Esophagus squamous epithelium (tissue), 5 donors: ENCODE measurements at places on chromosomes 3 and 15. TPM values are rescaled to one million over a fixed set of nuclear protein-coding genes. Genes with fewer than 3 reads are reported as not detected.

- no peaks in the 10 kb centered on the region for H3K36me3 ChIP-seq
- H3K4me1 ChIP-seq, result no peaks in the 10 kb centered on the region
- no peaks in the 10 kb centered on the region for H3K27me3 ChIP-seq
- DNase-seq, result no peak
- H3K27ac ChIP-seq, result no peak overlapping the region
Observed at GRCh38 chr3:83426300-83426699, 1532.5 kb upstream of the CADM2 start.

The PEAK1 gene
- 14.0 TPM for total RNA-seq

GRCh38 chr15:40379853-40380252 is 2.7 kb upstream of the KNSTRN start:
- H3K4me1 ChIP-seq, result peaks cover 40% of the 10 kb centered on the region
- H3K27ac ChIP-seq, result peak overlapping the region; percentile 46
- no peak for DNase-seq
- no peaks in the 10 kb centered on the region for H3K36me3 ChIP-seq
- no peak overlapping the region for H3K4me3 ChIP-seq

- peak overlapping the region; percentile 87 for H3K4me3 ChIP-seq
- no peaks in the 10 kb centered on the region for H3K36me3 ChIP-seq
- DNase-seq, result no peak
- H3K27me3 ChIP-seq, result no peaks in the 10 kb centered on the region
Observed at GRCh38 chr3:194688200-194688740, 2.6 kb downstream of the FAM43A start.

DNA sequence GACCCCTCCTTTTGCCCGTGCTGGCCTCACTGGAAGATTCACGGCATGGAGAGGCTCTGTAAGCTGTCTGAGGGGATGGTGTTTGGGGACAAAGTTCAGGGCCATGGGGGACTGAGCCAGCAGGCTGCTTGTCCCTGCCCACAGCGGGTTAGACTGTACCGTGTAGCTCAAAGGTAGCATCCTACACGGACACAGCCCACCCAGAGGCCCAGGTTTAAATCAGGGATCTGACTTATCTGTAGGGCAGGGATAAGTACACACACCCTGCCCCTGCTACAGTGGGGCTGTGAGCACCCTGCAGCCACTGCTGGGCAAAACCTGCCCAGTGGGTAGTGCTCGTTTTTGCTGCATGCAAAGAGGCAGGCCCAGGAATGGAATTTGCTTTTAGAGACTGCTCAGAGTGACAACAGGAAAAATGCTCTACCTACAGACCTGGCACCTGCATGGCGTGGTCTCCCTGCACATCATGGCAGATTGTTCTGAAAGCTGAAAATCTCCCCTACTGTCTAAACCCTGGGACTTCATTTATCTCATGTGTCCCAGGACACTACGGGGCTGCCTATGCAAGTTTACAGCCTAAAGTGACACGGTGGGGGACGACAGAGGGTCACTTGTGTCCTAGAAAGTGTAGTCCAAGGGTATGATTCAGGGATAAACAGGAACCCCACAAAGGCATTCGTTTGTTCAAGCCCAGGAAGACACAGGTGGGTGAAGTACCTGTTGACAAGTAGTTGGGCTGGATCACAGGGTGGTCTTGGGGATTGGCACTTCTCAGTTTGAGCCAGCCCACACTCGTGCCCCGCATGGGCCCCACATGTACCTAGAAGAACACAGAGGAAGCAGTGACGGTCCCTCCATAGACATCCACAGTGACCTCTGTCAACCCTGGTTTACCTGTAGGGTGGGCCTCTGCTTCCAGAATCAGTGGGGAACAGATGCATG is 27.7 kb downstream of the CHDH start:
- peaks cover 18% of the 10 kb centered on the region for H3K27me3 ChIP-seq
- H3K27ac ChIP-seq, result no peak overlapping the region
- peaks cover 3% of the 10 kb centered on the region for H3K4me1 ChIP-seq
- no peaks in the 10 kb centered on the region for H3K36me3 ChIP-seq

The ANKUB1 gene
- not detected for total RNA-seq

DNA sequence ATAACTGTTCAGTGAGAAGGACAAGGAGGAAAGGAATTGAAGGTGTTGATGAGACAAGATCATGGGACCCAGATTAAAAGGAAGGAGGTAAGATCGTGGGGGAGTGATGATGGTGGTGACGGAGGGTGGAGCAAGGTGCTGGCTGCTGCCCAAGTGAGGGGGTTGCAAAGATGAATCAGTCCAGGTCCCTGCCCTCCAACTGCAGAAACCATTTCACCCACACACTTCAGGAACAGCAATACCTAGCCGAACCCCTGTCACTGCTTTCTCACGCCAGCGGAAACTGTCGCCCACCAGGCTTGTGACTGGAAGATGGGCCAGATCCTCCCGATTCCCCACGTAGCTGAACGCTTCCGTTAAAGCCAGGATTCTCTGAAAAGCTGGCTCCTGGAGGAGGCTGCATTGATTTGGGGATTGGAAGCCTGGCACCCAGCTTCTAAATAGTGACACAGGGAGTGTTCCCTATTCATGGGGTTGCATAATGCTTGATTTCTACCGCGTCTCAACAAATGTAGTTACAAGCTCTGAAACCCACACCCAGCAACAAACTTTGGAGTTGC is 3.2 kb upstream of the LSG1 start:
- no peak overlapping the region for H3K4me3 ChIP-seq
- no peak overlapping the region for H3K27ac ChIP-seq
- no peaks in the 10 kb centered on the region for H3K27me3 ChIP-seq
- H3K36me3 ChIP-seq, result no peaks in the 10 kb centered on the region
- H3K4me1 ChIP-seq, result peaks cover 31% of the 10 kb centered on the region

GRCh38 chr3:146250449-146251382 is at the start of gene PLSCR4:
Gene PLSCR4 (minus strand): TSS chr3:146251105. CDS start chr3:146222071, 29,034 bp downstream.
- peaks cover 7% of the 10 kb centered on the region for H3K4me1 ChIP-seq
- H3K27ac ChIP-seq, result peak within 1 kb of the TSS; percentile 86
- H3K4me3 ChIP-seq, result peak within 1 kb of the TSS; percentile 82
- H3K27me3 ChIP-seq, result no peaks in the 10 kb centered on the region
- H3K36me3 ChIP-seq, result no peaks in the 10 kb centered on the region
- peak; percentile 6 for DNase-seq

- H3K4me1 ChIP-seq, result peaks cover 18% of the 10 kb centered on the region
- H3K27ac ChIP-seq, result no peak overlapping the region
- DNase-seq, result no peak
- no peaks in the 10 kb centered on the region for H3K27me3 ChIP-seq
Observed at GRCh38 chr3:14988988-14989394, 41.6 kb downstream of the NR2C2 start.
